NCI-H1930 (cell line): ENCODE measurements at places on chromosomes 5 and 9.

DNA sequence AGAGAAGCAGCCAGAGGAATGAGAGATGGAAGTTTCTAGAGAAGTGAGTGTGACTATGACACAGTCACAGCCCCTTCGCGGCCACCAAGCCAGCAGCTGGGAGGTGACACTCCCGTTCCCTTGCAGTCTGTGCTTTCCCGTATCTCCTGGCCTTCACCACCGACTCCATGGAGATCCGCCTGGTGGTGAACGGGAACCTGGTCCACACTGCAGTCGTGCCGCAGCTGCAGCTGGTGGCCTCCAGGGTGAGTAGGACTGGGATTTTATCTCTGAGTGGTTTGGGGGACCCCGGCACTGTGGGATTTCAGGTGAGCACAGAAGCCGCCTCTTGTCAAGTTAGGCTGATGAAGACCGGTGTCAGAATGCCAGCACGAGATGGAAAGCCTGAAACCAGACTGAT lies 12.1 kb upstream of the SLC2A8 start:
- no peak for DNase-seq

DNA sequence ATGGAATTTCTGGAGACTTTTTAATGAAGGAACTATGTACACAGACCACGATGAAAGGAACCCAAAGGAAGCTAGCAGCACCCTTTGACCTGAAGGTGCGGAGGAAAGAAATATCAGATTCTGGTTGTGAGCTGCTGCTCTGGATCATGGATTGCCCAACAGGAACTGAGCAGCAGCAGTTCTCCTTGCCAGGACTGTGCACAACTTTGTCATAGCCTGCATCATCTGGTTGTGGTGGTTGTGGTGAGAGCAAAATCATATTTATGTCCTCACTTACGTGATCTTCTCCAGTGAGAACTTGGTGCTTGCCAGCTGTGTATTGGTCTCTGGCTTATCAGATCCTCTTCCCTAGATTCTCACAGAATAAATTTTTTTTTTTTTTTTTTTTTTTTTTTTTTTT lies 70.7 kb upstream of the LPAR1 start:
- no peak for DNase-seq

DNA sequence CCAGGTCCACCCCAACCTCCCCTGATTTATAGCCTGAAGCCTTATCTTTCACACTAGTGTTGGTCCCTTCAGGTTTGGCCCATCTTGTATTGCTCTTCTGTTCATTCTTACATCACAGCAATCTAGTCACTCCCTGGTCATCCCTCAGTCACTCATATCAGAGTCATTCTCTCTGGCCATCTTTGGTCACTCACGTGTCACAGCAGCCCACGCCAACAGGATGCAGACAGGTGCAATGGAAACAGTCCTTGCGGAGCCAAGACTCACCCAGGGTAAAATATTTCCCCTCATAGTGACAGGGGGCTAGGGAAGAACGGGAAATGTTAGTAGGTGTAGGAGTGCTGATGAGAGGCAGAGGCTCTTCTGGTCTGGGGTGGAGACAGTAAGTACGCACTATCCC lies 610 bp downstream of the MSMP start:
- DNase-seq = no peak

DNA sequence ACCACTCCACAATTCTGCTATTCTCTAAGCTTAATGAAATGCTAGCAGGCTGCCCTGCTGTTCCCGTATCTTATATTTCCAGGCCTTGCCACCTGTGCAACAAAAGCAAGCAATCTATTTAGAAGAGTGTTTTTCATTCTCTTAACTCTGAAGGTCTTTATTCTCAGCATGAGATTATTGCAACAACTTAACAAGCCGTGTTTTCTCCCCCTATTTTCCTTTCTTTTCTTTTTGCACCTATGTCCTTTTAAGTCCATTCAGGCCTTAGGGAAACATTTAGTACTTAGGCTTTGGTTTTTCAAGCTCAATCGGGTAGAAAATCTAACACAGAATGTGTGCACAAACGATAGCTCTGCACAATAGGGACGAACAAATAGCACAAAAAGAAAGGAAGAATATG lies 89.6 kb upstream of the DMRTA1 start:
- peak; percentile 89 for DNase-seq

- DNase-seq = no peak
Observed at GRCh38 chr5:91928754-91929521, 545.8 kb upstream of the ARRDC3 start.

GRCh38 chr5:131710391-131710790 lies 75.4 kb upstream of the RAPGEF6 start:
- no peak for DNase-seq

- DNase-seq = no peak
Observed at GRCh38 chr5:11390291-11390767, 513.9 kb downstream of the CTNND2 start.

GRCh38 chr9:126304971-126305320 lies 21.7 kb upstream of the MVB12B start:
- DNase-seq = no peak

DNA sequence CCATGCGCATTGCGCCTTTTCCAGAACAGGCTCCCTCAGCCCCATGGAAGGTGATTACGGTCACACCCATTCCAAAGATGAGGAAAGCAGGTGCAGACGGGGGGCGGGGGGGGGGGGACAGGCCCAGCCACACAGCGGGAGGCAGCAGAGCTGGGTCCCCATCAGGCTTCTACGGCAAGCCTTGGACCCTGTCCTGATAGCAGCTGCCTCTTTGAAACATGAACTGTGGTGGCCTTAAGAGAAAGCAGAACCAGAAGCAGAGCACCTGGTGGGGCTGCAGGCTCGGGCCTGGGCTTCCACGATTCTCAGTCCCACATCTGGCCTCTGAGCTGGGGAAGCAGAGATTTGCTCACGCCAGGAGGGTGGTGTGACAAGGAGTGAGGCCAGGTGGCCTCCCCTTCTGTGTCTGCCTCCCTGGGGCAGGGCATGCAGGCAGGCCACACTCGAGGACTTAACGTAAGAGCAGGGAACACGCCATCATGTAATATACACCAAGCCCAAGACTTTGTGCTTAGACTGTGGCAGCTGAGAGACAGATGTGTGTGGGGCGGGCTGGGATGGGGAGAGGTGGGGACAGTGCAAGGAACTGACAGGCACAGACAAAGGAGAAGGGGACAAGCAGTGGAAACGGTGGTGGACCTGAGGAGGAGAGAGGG lies 14.2 kb upstream of the PHYKPL start:
- DNase-seq = no peak

GRCh38 chr5:125059255-125060002 lies 313.0 kb upstream of the ZNF608 start:
- peak; percentile 47 for DNase-seq

DNA sequence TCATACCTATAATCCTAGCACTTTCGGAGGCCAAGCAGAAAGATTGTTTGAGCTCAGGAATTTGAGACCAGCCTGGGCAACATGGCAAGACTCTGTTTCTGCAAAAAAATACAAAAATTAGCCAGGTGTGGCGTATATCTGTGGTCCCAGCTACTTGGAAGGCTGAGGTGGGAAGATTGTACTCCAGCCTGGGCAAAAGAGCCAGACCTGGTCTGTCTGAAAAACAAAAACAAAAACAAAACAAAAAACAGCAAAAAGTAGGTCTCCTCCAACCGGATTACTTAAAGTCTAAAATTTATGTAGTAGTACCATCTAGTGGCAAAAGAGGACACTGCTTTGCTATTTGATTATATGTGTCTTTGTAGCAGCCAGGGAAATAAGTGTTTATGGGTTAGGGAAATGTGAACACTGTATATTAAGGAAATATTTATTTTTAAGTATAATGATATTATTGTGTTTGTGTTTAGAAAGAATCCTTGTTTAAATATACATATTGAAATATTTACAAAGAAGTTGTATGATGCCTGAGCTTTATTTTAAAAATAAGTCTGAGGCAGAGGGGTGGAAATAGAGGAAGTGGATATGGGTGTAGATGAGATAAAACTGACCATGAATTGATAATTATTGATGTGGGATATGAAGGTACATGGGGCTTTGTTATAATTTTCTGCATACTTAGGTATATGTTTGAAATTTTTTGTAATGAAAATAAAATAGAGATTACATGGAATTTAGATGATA lies 20.0 kb downstream of the APC start:
- DNase-seq = no peak

DNA sequence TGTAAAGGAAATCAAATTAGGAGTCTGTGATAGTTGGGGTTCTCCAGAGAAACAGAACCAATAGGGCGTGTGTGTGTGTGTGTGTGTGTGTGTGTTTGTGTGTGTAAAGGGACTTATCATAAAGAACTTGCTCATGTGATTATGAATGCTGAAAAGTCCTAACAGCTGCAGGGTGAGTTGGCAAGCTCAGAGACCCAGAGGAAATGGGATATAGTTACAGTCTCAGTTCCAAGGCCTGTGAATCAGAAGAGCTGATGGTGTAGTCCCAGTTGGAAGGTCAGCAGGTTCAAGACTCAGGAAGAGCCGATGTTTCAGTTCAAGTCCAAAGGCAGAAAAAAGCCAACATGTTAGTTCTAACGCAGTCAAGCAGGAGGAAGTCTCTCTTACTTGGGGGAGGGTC lies 214.2 kb downstream of the ELAVL2 start:
- no peak for DNase-seq

GRCh38 chr5:1467341-1468246 lies 22.4 kb upstream of the SLC6A3 start:
- DNase-seq = no peak

DNA sequence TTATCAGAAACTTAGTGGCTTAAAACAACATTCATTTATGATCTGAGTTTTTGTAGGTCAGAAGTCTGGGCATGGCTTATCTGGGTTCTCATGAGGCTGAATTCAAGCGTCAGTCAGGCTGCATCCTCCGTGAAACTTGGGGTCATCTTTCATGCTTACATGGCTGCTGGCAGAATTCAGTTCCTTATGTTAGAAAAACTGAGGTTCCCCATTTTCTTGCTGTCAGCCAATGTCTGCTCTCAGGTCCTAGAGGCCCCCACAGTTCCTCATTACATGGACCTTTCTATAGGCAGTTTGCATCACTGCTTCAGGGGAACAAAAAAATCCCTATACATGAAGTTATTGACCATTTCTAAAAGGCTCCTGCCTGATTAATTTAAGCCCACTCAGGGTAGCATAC lies 83.8 kb upstream of the NMUR2 start:
- DNase-seq = no peak

DNA sequence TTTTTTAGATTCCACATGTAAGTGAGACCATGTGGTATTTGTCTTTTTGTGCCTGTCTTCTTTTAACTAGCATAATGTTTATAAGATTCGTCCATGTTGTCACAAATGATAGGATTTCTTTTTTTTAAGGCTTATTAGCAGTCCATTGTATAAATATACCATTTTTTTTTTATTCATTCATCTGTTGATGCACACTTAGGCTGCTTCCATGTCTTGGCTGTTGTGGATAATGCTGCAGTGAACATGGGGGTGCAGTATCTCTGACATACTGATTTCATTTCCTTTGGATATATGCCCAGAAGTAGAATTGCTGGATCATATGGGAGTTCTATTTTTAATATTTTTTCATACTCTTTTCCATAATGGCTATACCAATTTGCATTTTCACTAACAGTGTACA lies 48.7 kb downstream of the KIAA1958 start:
- no peak for DNase-seq

DNA sequence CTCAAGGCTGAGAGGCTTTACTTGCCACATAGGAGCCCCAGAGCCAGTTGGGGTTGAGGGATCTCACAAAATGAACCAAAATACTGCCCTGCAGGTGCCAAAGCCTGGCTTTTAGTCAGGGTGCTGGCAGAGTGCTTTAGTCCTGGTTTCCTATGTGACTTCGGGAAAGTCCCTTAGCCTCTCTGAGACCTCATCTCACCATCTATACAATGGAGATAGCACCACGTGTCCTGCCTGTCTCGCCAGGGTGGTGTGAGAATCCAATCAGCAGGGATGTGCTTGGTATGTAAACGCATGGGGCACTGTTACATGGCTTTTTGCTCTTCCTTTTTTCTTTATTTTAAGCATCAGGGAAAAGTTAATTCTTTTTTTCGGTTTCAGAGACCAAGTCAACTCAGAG lies 68.3 kb downstream of the SHB start:
- DNase-seq = no peak

GRCh38 chr9:124372038-124372437 lies 43.2 kb downstream of the PSMB7 start:
- DNase-seq = no peak

GRCh38 chr5:124878583-124879342 lies 132.3 kb upstream of the ZNF608 start:
- DNase-seq = no peak

DNA sequence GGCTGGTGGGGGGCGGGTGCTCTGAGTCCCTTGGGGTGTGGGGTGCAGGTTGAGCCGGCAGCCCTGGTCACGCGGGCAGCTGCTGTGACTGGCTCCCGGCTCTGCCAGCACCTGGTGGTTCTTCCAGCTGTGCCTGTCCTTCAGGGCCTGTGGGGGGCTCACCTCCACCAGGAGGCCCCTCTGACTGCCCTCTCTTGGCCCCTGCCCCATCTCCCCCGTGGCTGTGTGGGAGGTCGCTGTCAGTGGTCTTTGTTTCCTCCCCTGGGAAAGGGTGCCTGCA lies 3.3 kb downstream of the RXRA start:
- DNase-seq = no peak
